ENCODE measurements at places on chromosomes 4 and X.

DNA sequence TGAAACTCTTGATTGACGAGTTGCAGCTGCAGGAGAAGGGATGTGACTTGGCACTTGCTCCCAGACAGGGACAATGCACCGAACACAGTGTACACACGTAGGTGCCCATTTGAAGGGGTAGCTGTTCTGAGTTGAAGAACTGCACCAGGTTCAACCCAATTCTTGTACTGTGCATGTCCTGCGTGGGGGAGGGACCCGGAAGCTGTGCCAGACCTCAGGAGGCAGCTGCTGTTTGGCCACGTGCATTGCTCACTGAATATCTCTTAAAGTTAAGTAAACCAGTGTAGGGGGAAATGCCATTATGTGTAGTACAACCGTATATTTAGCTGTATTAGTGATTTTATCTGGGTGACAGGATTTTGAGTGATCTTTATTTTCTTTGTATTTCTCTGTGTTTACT, 12.0 kb upstream of the RBBP7 start:
- no peak for DNase-seq

DNA sequence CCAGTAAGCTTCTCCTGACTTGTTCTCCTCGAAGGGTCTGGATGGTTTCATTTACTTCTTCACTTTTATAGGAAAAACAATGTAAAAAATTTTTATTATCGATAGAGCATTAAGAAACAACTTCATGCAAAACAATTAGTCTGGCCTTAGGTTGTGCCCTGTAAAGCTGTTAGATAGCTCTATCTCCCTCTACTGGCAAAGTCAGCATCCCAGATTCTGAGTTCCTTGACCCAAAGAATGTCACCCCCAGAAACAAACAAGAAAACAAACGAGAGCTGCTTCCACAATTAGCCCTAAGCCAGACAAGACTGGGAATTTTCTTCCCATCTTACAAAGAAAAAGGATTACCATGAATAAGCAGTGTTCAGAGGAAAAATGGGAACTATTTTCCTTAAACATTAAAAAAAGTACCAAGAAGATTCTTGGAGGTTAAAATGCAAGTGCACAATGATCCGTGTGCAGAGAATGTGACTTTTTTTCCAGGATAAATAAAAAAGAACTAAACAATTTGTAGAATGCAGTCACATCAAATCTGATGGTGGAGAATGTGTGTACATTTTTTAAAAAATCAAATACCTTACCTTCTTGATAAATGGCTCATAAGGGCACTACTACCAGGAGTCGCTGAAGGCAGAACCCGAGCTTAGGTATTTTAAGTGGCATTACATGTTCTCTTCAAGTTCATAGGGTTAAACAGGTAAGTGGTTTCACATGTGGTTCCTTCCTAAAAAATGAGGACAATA, 293.2 kb downstream of the FBXO8 start:
- no peak for DNase-seq

- DNase-seq: no peak
Measured at GRCh38 chrX:21738210-21738949, 19.5 kb downstream of the SMPX start.

DNA sequence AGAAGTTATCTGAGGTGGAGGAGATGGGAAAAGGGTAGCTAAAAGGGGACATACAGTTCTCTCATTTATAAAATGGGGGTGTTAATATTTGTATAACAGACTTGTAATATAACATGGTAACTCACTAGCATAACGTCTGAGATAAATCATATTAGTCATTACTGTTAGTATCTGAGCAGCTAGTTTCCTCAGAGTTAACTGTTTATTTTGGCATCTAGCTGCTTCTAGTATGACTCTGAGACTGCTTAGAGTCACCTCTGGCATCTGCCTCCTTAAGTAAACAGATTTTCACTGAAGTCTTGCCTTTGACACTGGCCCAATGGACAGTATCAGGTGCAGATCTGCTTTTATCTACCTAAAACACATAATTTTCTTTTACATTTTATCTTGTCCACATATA, 58.1 kb downstream of the SLC30A9 start:
- peak; percentile 38 for DNase-seq

- DNase-seq: no peak
Measured at GRCh38 chr4:138512756-138513155, 270.6 kb upstream of the SLC7A11 start.

DNA sequence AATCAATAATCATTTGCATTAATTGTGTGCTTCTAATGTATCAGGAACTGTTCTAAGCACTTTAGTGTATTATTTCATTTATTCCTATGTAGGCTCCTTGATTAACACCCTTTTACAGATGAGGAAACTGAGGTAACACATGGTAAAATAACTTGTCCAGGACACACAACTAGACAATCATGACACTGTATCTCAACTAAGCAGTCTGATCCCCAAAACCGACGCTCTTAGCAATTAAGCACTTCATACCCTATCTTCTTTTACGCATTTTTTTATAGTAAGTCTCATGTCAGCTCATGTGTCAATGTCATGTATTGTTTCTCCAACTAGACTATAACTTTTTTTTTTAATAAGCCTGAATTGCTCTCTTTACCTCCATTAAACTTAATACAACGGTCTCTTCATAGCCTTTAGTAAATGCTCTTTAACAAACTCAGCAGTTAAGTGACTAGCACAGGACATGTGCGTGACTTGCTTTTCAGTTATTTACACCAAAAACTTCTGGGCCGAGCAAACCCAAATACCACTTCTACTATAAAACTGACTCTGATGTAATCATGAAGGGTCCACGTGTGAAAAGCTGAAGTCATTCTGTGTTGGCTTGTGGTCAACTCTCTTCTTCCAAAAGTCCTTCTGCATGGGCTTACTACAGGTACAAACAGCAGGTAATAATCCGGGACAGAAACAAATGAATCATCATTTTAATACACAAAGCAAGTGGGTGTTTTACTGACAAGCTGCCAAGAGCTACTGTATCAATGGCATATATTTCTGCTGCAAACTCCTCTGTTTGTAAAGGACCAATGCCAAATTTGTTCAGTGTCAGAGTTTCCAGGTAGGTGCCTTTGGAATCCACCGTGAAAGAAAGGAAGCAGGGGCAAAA, 7.9 kb upstream of the AMBN start:
- DNase-seq: no peak

GRCh38 chr4:10050261-10050661, 29.0 kb upstream of the SLC2A9 start:
- DNase-seq: no peak

DNA sequence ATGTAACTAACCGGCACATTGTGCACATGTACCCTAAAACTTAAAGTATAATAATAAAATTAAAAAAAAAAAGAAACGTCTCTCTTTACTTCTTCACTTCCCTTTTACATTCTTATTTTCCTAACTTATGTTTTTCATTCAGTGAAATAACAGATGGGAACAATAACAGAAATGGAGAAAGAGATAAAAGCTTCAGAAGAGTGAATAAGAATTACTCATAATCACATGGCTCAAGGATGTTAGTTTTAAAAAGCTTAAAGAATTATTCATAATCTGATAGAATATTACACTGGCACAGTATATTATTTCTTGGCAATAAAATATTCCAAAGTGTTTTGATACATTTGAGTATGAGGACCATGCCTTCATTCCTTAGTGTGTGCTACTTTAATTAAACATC, 175.6 kb downstream of the COL25A1 start:
- DNase-seq: no peak

DNA sequence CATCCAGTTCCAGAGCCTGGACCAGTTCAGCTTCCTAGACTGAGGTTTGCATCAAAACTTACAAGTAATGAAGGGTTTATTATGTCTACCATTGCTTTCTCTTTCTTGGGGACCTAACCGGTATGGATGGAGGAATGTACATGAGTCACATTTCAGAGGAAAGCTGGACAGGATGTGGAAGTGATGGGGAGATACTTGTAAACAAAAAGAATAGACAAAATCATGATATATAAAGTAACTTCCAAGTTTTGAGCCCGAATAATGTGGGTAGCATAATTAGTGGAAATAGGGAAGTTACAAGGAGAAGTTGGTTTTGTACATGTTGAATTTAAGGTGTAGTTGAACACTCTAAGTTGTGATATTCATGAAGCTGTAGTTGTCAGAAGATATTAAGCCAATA, 15.0 kb downstream of the FNIP2 start:
- DNase-seq: no peak

GRCh38 chr4:10917566-10917965, 233.0 kb upstream of the CLNK start:
- no peak for DNase-seq

DNA sequence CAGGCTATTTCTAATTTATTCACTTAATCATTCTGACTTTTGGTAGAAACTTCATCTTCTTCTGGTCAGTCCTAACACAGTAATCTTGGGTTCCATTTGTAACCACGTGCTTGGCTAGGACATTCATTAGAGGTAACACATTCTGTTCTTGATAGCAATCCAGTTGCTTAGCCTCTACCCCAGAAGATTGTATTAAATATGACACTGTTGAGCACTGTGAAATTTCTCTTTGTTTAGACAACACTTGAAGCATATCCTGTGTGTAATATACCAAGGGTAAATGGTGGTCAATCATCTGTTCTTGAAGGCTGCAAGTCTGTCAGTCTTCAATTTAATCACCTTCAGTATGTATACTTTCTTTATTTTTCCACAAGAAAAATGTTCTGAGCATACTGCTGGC, 523.0 kb downstream of the ANKRD50 start:
- DNase-seq: no peak

DNA sequence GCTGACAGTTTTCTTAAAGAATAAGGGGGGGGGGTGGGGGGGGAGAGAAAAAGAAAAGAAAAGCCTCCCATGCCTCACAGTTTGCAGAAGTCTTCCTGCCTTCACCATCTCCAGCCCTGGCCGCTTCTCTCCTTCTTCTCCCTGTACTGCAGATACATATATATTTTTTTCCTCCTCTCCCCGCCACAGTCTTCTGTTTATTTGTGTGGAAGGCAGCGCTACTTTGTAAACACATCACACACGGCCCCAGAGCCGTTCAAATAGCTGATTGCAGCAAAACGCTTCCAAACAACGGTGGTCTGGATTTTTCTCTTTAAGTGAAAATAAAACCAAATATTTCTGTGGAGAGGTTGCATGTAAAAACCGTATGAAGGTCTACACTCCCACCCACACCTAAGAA, 732 bp downstream of the NLGN4X start:
- DNase-seq: no peak

- peak; percentile 53 for DNase-seq
Measured at GRCh38 chrX:152220606-152221005, 82.2 kb upstream of the MAGEA10 start.

- no peak for DNase-seq
Measured at GRCh38 chr4:112807083-112807482, 170.1 kb downstream of the LARP7 start.

DNA sequence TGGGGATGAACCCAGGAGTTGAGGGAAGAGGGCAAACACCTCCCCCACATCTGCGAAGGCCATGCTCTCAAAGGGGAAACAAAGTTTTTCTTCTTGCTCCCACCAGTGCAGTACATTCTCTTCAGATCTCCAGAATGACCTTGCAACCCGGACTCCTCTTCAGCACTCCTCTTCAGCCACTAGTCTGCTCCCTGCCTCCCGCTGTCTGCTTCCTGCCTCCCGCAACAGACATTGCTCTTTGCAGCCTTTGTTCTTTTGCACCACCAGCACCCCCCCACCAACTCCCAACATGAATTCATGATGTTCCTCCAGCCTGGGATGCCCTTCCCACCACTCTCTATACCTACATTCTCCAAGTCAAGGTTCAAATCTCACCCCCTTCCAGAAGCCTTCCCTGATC, 32.1 kb downstream of the UTP14A start:
- no peak for DNase-seq

GRCh38 chr4:148749403-148749802, 307.2 kb upstream of the NR3C2 start:
- DNase-seq: no peak

- no peak for DNase-seq
Measured at GRCh38 chrX:46279214-46279924, 265.9 kb downstream of the ZNF674 start.

DNA sequence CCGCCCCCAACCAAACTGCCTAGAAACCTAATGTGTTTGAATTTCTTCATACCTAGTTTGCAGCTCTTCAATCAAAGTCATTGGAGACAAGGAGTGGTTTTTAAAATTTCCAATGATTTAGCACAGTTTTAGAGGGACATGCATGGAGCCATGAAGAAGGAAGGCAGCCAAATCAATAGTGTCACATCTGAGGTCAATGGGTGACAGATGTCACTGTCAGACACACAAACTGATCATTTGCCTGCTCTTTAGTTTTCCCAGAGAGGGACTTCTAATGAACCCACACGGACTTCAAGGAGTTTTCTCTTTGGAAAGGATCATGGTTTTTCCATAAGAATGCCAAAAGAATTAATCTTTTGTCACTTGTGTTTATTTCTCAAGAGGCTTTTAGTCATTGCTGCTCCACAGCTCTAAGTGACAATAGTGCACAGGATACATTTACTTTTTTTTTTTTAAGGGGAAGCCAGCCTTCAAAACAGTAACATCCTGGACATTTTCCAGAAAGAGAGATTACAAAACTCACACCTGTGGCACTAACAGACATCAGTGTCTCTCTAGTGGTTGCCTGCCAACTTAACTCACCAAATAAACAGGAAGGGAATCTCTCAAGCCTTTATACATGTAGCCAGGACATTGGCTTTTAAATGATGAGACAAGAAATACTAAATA, 251.1 kb upstream of the DIAPH2 start:
- DNase-seq: no peak

- no peak for DNase-seq
Measured at GRCh38 chr4:14267373-14268060, 640.0 kb upstream of the BOD1L1 start.

DNA sequence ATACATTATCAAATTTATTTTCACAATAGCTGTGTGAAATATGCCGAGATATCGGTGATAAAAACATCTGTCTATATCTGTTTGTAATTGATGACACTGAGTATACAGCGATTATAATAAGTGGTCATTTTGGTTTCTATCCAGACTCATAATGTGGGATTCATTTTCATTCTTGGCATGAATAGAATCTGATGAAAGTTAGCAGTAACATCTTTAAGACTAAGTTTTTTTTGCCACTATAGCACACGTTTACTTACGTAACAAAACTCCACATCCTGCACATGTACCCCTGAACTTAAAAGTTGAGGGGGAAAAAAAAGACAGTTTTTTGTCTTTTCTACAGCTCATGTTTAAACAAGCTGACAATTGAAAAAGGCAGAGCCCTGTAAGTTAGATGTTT, 86.4 kb downstream of the PPA2 start:
- DNase-seq: no peak

DNA sequence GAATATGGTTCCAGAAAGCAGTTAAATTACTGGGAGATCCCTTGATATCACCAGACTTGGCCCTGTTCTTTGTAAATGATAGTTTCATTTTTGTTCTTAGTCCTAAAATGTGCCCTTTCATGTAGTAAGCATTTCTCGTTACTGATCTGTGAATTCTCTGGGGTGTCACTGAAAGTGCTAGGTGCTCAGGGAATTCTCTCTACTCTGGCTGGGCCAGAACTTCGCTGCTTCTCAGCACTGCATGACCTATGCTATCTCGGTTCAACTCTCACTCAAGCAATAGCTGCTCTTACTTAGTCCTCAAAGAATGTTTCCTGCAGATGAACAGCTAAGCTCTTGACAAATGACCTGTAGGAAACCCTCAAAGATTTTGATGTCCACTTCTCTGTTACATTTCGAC, 1144.3 kb downstream of the ADGRL3 start:
- no peak for DNase-seq

GRCh38 chr4:73576381-73576780, 43.9 kb downstream of the RASSF6 start:
- DNase-seq: no peak

GRCh38 chrX:79366556-79366872, 620 bp downstream of the ITM2A start:
- DNase-seq: no peak

GRCh38 chr4:127622621-127622920, 10.2 kb upstream of the INTU start:
- no peak for DNase-seq

All from HS-27A (cell line).